ENCODE measurements at places on chromosomes 2 and 18.

DNA sequence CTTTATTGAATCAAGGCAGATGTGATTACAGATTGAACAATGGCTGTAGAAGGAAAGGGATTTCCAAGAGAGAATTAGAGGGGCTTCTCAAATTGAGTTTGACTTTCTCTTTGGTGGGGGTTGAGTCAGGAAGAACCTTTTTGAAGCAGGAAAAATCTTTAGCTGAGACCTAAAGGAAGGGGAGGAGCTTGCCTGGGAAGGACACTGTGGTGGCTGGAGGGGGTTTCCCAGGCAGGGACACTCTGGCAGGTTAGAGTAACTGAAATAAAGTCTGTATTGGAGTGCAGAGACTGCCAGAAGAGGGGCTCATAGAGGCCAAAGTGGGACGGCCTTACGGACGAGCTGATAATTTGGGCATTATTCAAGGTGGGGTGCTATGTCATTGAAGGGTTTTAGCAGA is 69.3 kb downstream of the NEDD4L start:
- no peak for DNase-seq

GRCh38 chr2:237515166-237515565 is 28.1 kb downstream of the MLPH start:
- DNase-seq, result no peak

GRCh38 chr2:239420082-239420481 is 19.3 kb upstream of the HDAC4 start:
- DNase-seq, result no peak

GRCh38 chr2:239533569-239534316 is 132.9 kb upstream of the HDAC4 start:
- DNase-seq, result no peak

DNA sequence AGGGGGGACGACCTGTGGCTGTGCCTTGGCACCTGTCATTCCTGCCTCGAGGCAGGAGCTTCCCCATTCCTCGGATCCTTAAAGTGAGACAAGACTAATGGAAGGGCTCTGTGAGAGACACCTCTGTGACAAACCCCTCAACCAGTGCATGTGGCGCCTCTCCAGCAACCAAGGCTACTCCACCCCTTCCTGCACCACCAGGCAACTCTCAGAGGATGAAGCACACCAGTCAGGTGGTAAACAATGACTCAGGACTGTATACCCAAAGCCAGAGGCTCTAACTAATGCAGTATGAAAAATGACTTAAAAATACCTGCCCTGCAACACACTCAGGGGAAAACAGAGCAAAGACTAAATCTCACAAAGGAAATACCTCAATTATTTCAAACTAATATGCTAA is 136.9 kb downstream of the UXS1 start:
- peak; percentile 48 for DNase-seq

DNA sequence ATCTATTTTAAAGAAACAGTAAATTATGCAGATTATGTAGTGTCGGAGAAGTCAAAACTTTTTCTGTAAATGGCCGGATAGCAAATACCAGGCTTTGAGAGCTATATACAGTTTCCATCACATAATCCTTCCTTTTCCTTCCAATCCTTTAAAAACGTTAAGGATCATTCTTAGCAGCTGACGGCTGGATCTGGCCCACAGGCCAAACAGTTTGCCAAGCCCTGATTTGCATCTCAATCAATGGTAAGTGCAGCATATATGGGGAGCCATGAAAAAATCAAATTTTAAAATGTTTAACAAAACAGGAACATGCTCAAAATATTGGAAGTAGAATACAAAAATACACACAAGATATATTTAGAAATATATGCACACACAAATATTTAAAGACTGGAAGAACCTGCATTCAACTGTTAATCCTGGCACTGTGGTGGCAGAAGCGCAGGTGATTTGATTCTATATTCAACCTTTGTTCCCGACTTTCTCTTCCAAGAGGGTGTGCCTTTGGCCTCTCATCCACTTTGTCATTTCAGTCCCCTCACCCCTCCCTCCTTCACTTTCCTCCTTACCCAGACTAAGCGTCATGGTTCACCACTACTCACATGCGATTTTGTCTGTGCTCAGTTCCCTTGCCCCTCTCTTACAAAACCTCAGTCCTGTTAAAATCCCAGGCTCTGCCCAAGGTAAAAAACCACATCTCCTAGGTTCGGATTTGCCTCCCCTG is 27.3 kb downstream of the NDUFA10 start:
- no peak for DNase-seq

DNA sequence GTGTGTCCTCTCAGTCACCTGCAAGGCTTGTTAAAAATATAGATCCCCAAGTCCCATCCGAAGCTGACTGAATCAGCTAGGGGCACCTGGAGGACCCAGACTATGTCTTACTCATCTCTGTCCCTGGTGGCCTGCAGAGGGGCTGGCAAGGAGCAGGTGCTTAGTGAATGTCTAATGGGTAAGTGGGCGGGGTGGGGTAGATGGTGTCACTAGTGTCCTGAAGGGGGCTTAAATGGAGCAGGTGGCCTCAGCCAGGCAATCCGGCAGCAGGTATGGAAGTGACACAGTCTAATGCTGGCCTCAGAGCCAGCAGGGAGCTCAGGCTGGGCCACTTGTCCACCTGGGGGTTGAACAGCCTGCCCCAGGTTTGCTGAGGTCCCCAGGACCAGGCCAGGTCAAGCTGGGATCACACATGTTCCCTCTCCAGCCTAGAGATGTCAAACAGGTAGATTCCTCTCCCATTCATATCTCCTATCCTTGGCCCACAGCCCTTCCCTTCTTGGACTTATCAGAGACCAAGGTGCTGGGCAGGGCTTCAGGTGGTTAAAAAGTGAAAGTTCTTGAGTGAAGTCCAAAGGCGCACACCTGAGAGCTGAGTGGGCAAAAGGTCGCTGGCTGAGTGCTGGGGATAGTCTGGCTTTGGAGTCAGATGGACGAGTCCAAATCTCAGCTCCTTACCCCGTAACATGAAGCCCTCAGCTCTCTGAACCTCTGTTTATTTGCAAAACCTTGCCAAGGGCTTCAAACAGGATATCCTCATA is 1.7 kb downstream of the STEAP3 start:
- DNase-seq, result no peak

DNA sequence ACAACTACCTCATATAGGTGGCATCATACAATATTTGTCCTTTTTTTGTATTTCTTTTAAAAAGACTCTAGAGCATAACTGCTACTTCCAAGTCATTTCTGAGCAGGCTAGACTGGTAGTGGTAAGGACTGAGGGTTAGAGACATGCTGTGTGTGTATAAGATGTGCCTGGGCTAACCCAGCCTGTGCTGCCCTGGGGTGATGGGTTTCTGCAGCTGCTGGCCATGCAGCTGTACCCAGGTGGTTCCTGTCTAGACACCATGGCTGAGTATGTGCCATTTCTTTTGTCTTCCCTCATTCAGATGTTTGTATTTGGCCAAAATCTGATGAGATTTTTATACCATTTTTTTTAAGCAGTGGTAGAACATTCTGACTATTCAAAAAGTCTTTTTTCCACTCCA is 40.0 kb downstream of the MERTK start:
- no peak for DNase-seq

GRCh38 chr2:73911548-73912208 is 15.0 kb upstream of the DGUOK start:
- no peak for DNase-seq

- no peak for DNase-seq
These were observed 1.3 kb downstream of the CEP68 start for GRCh38 chr2:65057391-65058052.

- no peak for DNase-seq
These were observed 148.8 kb downstream of the HRH4 start for GRCh38 chr18:24609254-24609653.

DNA sequence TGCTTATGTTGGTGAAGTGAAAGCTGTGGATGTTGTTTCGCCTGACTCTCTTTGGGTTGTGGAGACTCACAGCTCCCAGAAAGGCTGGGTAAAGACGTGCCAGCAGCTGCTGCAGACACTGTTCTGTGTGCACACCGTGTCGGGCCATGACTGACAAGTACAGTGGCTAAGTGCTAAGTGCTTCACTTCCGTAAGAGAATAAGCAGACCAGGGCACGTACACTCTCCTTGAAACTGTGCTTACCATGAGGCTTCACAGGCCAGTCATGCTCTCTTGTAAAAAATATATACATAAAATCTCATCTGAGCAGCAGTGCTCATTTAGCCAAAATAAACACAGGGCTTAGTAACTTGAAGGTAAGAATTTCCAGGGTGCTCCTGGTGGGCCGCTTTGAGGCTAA is 86.0 kb downstream of the NRP2 start:
- no peak for DNase-seq

- DNase-seq, result peak; percentile 11
These were observed 691 bp upstream of the THSD7B start for GRCh38 chr2:136764452-136765255.

DNA sequence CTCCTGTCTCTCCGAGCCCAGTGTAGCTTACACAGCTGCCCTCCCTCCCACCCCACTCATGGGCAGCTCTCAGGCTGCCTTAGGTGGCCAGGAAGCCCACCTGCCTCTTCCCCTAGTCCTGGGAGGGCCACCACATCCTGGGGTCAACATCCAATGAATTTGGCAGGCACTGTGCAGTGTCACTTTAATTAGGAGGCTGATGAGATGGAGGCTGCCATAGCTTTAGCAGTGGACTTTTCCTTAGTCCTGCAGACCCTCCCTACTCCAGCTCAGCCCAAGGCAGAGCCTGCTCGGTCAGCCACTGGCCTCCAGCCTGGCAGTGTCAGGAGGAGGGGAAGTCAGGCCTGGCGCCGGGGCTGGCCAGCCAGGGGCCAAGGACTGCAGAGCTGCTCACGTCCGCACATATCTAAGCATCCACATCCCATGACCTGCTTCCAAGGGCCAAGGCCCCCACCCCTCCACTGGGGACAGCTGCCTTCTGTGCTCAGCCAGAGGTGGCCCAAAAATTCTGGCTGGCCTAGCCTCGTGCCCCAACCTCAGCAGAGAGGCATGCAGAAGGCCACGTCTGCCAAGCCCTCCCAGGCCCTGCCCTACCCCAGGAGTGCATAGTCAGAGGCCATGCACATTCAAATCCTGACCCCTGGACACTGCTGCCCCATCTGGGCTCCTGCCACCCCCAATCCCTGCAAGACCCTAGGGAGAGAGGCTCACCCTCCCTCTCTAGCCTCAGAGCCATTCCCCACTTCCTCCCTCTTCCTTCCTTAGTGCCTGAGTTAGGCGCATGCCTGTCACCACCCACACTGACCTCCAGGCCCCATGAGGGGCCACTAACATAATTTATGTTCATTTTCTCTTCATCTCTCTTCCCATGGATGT is 33.1 kb downstream of the ADRA2B start:
- DNase-seq, result no peak
